Stimulated activated CD4-positive, alpha-beta T cell treated with anti-CD3 and anti-CD28 coated beads, Interleukin-4, amount 100 ng/mL, for 4 hours (primary cell): ENCODE measurements at places on chromosomes 12 and 14.

GRCh38 chr12:67925077-67925476 is 64.2 kb upstream of the IFNG-AS1 start:
- no peak for DNase-seq

GRCh38 chr12:26360062-26360461 is 164.7 kb downstream of the SSPN start:
- no peak for DNase-seq

DNA sequence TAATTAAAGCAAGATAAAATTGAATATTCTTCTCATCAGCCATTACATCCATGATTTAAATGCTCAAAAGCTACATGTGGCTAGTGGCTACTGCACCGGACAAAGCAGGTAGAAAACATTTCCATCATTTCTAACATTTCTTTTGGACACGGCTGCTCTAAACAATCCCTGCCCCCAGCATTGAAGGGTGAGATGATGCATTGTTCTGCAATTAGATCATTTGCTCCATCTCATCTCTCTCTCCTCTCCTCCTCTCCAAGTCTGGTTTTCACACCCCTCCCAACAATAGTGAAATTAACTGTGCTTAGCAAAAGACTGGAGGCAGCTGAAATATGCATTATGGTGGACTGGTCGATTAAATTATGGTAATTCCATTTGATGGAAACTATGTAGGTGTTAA is 288.5 kb downstream of the KSR2 start:
- DNase-seq, result no peak

DNA sequence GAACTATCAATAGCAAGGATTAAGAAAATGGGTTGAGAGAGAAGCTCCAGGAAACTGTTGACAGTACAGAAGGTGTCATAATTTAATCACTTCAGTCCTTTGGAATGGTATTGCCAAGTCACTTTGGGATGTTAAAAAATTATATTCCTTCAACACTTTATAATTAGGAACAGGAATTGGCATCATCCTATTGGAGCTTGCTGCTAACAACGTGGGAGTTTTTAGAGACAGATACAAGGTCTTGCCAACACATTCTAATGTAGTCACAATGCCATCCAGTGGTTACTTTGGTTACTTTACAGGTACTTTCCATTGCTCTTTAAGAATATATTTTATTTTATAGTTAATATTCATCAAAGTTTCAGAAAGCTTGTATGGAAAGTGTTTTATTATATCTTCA is 310.1 kb downstream of the SYT1 start:
- DNase-seq, result no peak

- no peak for DNase-seq
Observed at GRCh38 chr14:61593330-61593729, 102.0 kb upstream of the HIF1A start.

- DNase-seq, result peak; percentile 17
Observed at GRCh38 chr14:76995279-76996035, 33.1 kb downstream of the IRF2BPL start.

DNA sequence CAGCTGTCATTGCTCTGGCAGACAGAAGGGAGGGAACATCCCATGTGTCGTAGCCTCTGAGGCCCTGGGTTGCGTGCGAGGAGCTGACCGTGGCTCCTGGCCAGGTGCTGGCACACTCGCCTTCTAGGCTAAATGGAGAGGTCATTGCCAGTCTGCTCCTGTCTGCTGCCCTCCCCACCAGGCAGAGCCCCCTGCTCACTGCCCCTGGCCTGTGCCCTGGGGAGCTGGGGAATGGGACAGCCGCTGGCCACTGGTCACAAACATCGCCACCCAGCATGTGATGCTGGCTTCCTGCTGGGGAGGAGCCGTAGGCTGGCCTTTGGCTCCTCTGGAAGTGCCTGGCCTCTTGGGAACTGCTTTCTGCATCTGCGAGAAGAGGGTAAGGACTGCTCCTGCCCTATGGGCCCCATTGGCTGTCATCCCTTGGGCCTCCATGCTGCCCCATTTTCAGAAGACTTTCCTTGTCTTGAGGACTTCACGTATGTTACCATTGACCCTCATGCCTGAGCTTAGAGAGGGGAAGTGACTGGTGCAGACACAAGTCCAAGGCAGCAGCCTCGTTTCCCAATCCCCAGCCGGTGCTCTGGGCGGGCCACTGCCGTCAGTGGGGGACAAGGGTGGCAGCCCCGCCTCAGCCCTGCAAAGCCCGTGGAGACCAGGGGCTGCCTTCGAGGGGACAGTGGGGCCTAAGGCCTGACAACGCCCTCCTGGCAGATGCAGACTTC is 2.0 kb upstream of the TNFAIP2 start:
- no peak for DNase-seq
